ENCODE measurements at places on chromosomes 13 and 19.

DNA sequence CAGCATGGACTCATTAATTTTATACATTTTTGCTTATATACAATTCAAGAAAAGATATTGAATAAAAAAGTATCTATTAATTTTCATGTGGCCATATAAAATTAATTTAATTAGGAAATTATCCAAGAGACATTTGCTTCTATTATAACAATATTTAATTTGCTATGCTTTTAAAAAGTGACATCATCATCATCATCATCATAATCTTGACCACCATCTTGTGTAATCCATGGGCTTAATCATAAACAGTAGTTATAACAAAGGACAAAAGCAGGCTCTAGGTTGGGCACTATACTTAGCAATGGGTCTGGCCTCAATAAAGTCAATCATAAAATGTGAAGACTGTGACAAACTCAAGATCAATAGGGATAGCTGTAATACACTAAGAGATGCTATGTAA, 1031.6 kb downstream of the SLITRK1 start:
- DNase-seq: no peak

DNA sequence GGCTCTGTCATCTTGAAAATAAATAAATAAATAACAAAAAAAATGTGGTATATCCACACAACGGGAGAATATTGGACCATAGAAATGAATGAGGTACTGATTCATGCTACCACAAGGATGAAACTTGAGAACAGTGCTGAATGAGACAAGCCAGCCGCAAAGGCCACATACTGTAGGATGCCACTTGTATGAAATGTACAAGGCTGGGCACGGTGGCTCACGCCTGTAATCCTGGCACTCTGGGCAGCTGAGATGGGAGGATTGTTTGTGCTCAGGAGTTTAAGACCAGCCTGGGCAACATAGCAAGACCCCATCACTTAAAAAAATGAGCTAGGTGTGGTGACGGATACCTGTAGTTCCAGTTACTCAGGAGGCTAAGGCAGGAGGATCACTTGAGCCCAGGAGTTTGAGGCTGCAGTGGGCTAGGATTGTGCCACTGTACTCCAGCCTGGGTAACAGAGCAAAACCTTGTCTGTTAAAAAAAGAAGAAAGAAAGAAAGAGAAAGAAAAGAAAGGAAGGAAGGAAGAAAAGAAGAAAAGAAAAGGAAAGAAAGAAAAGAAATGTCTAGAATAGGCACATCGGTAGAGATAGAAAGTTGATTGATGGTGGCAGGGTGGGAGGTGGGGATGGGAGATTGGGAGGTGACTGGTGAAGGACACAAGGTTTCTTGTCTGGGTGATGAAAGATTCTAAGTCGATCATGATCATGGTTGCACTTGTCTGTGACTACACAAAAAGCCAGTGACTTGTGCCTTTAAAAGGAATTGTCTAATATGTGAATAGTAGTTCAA, 20.3 kb downstream of the HPN start:
- DNase-seq: no peak

DNA sequence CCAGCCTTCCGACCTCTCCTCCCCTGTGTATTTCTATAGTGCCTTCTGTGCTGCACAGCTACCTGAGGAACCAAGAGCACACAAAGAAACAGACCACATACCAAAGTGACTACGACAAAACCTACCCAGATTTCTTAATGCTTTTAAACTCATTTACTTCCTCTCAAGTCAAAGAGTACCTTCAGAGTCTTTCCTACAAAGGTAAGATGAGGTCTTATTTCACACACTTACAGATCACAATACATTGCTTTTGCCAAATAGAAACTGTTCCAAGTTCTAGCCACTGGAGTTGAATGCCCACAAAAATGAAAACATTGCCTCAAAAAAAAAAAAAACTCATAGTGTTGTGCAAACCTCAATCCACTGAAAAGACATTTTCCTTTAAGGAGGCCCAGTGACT, 36.4 kb downstream of the TEX26 start:
- no peak for DNase-seq

GRCh38 chr19:58450856-58451357, 515 bp upstream of the ZNF324B start:
- no peak for DNase-seq

- no peak for DNase-seq
Observed at GRCh38 chr13:43573361-43573740, 213.4 kb downstream of the ENOX1 start.

DNA sequence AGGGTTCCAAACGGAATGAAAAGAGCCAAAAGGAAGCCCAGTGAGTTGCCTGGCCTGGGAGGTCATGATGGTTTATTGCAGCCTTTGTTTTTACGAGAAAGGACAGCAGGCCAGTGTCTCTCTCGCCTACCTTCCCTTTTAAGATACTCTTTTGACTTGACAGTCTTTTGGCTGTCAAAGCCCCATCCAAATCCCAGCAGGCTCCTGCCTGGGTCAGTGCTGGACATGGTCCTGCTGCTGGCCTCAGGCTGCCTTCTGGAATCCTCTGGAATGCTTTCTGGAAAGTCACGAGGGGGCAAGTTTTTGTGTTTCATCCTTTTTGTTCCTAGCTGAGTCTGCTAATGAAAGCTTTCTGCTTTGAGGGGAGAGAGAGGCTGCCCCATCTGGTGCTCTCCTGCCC, 444.8 kb downstream of the OLFM4 start:
- DNase-seq: no peak

DNA sequence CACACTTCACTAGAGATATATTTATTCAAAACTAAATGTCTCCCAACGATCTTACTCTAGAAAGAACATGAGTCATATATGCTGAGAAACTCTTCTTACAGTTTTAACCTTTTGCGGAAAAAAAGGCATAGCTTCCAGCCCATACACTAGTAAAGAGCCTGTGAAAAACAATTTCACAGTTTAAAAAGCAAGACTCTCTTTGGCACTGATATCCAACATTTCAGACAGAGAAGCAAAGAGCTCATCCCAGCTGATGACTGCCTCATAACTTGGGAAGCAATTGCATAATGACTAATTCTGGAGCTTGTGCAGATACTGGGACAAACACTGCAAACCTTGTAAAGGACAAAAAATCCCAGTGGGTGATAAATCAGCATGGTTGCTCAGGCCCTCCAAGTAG, 88.0 kb downstream of the ENOX1 start:
- no peak for DNase-seq

GRCh38 chr19:28582796-28583195, 630.2 kb downstream of the UQCRFS1 start:
- DNase-seq: no peak

DNA sequence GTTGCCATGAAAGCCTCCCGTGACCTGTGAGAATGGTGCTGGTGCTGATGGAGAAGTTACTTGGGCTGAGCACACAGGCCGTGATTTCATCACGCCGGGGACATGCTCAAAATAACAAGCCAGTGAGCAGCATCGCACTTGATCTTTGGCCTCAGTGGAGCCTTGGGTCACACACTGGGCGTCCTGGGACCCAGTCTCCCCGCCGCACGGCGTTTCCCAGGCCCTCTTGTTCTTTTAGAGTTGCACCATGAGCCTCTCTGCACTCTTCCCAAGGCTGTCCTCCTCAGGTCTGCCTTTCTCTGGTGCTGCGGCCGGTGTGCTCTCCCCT, 9.5 kb upstream of the NDUFS7 start:
- no peak for DNase-seq

- DNase-seq: no peak
Observed at GRCh38 chr13:20700288-20700687, 3.2 kb upstream of the IL17D start.

DNA sequence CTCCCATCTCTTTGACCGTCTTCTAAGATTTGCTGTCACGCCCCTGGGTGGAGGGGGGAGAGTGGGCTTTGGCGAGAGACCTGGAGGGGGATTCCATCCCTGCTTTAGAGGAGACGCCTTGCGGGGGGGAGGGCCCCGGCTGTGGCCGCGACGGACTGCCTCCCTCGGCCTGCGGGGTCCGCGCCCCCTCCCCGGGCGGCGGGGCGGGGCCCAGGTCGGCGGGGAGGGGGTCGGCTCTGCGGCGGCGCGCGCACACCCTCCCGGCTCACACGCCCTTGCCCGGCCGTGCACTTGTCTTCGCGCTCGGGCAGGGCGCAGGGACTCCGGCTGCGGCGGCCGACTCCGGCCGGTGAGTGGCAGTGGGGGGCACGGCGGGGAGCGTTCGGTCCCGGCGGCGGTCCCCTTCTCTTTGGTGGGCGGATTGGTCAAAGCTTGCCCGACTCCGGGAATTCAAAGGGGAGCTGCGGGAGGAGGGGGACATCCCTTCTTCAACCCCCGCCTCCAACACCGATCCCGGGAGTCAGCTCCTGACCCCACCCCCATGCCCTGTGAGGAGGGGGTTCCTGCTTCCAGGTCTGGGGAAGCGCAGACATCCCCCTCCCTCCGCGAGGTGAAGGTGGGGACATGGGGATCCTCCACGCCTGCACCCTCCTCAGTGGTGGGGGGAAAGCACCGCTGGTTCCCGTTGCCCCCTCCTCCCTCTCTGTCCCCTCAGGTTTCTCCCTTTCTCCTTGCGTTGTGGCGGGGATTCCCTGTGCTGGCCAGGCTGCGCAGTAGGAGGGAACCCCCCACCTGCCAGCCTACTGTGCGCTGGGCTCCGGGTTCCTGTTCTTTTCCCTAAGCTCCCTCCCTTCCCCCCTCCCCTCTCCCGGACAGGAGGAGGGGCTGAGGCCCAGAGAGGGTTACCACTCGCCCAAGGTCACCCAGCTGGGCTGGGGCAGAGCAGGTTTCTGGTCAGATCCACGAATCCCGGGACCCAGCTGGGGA, 14.6 kb upstream of the KCNN1 start:
- DNase-seq: no peak

DNA sequence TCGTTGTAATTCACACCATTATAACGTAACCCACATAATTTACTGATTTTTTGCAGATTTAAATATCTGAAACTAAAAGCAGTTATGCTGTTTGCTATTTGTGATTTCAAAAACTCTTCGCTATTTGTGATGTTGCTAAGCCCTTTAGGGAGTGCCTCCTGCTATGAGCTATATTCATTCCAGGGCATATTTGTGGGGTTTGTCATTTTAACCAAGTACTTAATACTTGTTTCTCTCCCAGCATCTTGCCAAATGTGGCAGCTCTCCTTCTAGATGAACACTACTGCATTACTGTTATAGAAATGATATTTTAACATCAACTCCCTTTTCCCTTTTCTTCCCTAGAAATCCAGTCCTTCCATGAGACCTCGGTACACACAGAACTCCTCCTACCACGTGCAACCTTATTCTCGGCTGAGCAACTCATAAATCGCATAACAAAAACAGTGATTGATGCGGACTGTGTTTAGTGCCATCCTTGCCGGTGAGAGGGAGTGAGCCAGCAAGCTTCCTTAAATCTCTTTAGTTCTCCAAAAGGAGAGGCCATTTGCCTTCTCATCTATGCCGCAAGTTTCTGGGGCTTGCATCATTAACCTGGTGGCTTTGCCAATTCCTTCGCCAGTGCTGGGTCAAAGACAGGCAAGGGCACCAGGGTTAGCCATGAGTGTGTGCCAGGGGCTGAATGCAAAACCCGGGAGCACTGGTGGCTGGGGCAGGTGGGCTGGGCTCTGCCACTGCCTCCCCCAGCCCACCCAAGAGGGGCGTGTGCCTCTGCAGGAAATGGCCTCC, 33.4 kb downstream of the RFX2 start:
- no peak for DNase-seq

- DNase-seq: no peak
Observed at GRCh38 chr13:39403106-39403505, 199.9 kb downstream of the LHFPL6 start.

GRCh38 chr19:10093295-10094186, 7.4 kb downstream of the SHFL start:
- no peak for DNase-seq

- no peak for DNase-seq
Observed at GRCh38 chr19:51407511-51408131, 9.8 kb downstream of the SIGLEC10 start.

GRCh38 chr19:11496391-11497163, 9.1 kb downstream of the ZNF653 start:
- peak; percentile 46 for DNase-seq

GRCh38 chr13:98693756-98694155, 58.7 kb downstream of the SLC15A1 start:
- no peak for DNase-seq

DNA sequence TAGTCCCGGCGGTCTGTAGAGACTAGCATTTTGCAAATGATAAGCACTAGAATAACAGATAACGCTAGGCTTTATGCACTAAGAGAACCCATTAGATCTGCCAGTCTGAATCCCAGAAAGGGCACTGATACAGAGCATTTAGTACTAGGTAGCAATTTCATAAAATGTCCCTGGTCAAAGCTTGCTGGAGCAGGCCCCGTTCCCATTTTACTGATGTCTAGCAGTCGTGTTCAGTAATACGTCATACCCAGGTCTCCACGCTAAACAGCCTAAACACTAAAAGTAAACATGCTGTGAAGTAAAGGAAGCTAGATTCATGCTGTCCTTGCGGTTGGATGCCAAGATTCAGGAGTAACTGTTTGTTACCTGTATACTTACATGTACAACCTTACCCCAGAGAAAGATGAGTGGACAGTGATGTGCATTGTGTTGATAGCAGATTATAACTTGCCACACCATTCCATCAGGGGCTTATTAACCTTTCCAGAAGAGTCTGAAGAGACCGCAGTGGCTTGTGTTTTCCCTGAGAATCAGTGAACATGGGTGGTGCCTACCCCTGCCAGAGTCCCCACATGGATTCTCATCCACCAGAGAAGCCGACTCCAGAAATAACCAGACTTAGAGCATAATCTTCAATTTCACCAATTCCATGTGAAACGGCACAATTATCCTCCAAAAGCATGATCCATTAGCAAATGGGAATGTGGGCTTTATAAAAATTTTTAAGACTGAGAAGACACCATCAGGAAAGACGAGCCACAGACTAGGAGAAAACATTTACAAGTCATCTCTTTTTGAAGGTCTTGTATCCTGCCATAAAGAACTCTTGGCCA, 3.4 kb upstream of the RPS11 start:
- DNase-seq: no peak

- no peak for DNase-seq
Observed at GRCh38 chr13:29131881-29132668, 311.9 kb downstream of the MTUS2 start.

- DNase-seq: no peak
Observed at GRCh38 chr13:112968910-112969691, at the start of gene MCF2L. MCF2L (plus strand) TSS chr13:112969214; CDS start chr13:112969380, 166 bp downstream.

- DNase-seq: no peak
Observed at GRCh38 chr13:37878496-37878895, 8.9 kb upstream of the TRPC4 start.

DNA sequence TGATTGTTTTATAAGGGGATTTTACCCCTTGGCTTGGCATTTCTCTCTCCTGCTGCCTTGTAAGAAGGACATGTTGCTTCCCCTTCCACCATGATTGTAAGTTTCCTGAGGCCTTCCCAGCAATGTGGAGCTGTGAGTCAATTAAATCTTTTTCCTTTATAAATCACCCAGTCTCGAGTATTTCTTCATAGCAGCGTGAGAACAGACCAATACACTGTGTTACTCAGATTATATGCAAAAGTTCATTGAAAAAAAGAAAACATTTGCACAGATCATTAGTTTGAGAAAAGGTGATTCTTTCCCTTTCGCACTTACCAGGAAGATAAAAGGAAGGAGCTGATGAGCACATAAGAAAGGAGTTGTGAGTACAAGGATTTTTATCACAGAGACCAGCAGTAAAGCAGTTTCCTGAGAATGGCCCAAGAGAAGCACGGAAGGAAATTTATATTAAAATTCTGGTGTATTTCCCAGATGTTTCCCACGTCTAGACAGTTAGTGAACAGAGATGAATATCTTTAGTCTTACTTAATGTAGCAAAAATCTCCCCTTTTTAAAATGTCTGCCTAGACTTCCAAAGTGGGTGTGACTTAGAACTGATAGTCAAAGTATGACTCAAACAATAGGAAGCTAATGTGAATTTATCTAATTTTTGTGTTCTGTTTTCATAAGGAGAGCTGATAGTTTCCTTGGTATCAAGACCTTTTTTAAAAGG, 431.8 kb upstream of the SGCG start:
- DNase-seq: no peak

- DNase-seq: no peak
Observed at GRCh38 chr19:16284505-16284904, 40.1 kb upstream of the KLF2 start.
